ENCODE measurements at places on chromosomes 2 and 18. TPM values are rescaled to one million over a fixed set of nuclear protein-coding genes. Genes with fewer than 3 reads are reported as not detected.
A peak's percentile ranks its signal among the peaks of the same experiment; 100 is the strongest.

The ERBB4 gene
- total RNA-seq, result 2.5 TPM

The FAM110C gene
- total RNA-seq, result not detected

The PPP3R1 gene
- total RNA-seq, result 68.4 TPM

The ABCG5 gene
- total RNA-seq, result not detected

The LDLRAD4 gene
- total RNA-seq, result 20.4 TPM

The GRHL1 gene
- total RNA-seq, result 0.81 TPM

The CTNNA2 gene
- total RNA-seq, result not detected

DNA sequence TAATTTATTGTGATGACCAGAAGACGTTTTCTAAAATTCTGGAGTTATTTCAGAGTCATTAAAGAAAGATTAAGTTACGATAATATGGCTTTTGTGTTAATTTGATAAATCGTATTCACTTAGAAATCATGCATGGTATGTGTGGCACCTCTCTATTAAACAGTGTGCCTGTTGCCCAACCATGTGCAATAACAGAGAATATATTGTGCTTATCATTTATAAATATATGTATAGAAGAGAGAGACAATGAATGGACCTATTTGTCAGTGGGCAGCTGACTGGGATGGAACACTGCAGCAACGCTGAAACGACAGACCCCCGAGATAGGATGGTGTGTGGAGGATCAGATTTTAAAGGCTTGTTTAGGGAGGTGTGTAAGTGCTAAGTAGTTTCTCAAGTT lies 172.9 kb downstream of the FMNL2 start:
- no peaks in the 10 kb centered on the region for H3K27me3 ChIP-seq
- H3K36me3 ChIP-seq, result no peaks in the 10 kb centered on the region
- H3K27ac ChIP-seq, result no peak overlapping the region
- no peak for DNase-seq
- H3K4me3 ChIP-seq, result no peak overlapping the region
- peaks cover 59% of the 10 kb centered on the region for H3K4me1 ChIP-seq

- no peaks in the 10 kb centered on the region for H3K36me3 ChIP-seq
- peaks cover 73% of the 10 kb centered on the region for H3K4me1 ChIP-seq
- H3K27ac ChIP-seq, result no peak overlapping the region
- no peaks in the 10 kb centered on the region for H3K27me3 ChIP-seq
Observed at GRCh38 chr2:239224199-239224570, 176.6 kb downstream of the HDAC4 start.

- H3K36me3 ChIP-seq, result no peaks in the 10 kb centered on the region
- no peak for DNase-seq
- H3K4me1 ChIP-seq, result peaks cover 4% of the 10 kb centered on the region
- H3K27ac ChIP-seq, result no peak overlapping the region
Observed at GRCh38 chr2:145846982-145847381, 1327.1 kb upstream of the ZEB2 start.

- DNase-seq, result peak; percentile 75
- peaks cover 24% of the 10 kb centered on the region for H3K4me1 ChIP-seq
- no peak overlapping the region for H3K4me3 ChIP-seq
- no peak overlapping the region for H3K27ac ChIP-seq
- peaks cover 8% of the 10 kb centered on the region for H3K36me3 ChIP-seq
Observed at GRCh38 chr2:241000831-241001321, 2.5 kb downstream of the SNED1 start.

- H3K27me3 ChIP-seq, result no peaks in the 10 kb centered on the region
- H3K4me1 ChIP-seq, result peaks cover 26% of the 10 kb centered on the region
- no peak overlapping the region for H3K27ac ChIP-seq
- no peak overlapping the region for H3K4me3 ChIP-seq
- peaks cover 35% of the 10 kb centered on the region for H3K36me3 ChIP-seq
Observed at GRCh38 chr2:168155046-168155445, 92.3 kb downstream of the STK39 start.

DNA sequence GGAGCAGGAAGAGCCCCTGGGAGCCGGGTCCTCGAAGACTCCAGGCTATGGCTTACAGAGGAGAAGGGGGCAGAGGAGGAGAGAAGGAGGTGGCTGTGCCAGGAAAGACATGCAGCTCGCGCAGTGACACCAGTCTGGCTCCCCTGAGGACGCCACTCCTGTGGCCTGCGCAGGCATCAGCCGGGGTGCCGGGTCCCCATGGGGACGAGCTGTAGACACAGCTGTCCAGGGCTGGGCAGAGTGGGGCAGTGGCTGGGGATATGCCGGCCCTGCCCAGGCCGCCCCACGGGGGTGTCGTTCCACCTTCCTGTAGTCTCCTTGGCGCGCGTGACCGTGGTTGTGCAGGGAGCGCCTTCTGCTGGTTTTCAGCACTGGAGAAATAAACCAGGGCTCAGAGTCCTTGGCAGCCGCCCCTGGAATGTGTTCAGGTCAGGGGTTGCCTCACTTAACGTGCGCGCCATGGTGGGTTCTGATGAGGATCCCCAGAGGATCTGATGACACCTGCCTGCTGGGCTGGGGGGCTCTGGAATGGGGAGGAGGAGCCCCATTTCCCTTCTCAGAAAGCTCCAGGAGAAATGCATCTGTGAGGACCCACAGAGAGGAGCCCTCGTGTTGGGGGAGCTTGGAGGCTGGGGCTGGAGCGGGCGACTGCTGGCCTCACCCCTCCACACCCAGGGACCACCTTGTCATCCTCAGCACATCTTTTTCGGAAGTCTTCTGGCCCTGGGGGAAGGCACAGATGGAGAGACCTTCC lies 26.7 kb downstream of the RAMP1 start:
- H3K4me3 ChIP-seq, result no peak overlapping the region
- no peak for DNase-seq
- H3K27ac ChIP-seq, result peak overlapping the region; percentile 85
- no peaks in the 10 kb centered on the region for H3K27me3 ChIP-seq
- peaks cover 19% of the 10 kb centered on the region for H3K36me3 ChIP-seq

DNA sequence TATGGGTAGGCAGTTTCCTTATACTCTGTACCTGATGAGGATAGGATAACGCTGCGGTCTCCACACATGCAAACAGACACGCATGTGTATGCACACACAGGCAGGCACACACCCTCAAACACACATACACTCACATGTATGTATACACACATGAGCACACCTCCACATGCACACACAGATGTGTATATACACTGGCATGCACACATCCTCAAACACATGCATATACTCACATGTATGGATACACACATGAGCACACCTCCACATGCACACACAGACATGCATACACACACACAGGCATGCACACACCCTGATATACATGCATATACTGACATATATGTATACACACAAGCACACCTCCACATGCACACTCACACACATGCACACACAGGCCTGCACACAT lies 267.8 kb upstream of the HDAC4 start:
- no peak overlapping the region for H3K4me3 ChIP-seq
- no peak for DNase-seq
- H3K27ac ChIP-seq, result no peak overlapping the region
- no peaks in the 10 kb centered on the region for H3K27me3 ChIP-seq
- no peaks in the 10 kb centered on the region for H3K4me1 ChIP-seq

- no peaks in the 10 kb centered on the region for H3K4me1 ChIP-seq
- no peaks in the 10 kb centered on the region for H3K36me3 ChIP-seq
- peaks cover 9% of the 10 kb centered on the region for H3K27me3 ChIP-seq
- no peak for DNase-seq
- no peak overlapping the region for H3K27ac ChIP-seq
Observed at GRCh38 chr18:29979881-29980280, 1062.7 kb downstream of the DSC3 start.

- no peaks in the 10 kb centered on the region for H3K27me3 ChIP-seq
- H3K4me1 ChIP-seq, result no peaks in the 10 kb centered on the region
- H3K4me3 ChIP-seq, result no peak overlapping the region
- H3K27ac ChIP-seq, result no peak overlapping the region
- peak; percentile 17 for DNase-seq
Observed at GRCh38 chr18:78849046-78849445, 130.6 kb upstream of the SALL3 start.

DNA sequence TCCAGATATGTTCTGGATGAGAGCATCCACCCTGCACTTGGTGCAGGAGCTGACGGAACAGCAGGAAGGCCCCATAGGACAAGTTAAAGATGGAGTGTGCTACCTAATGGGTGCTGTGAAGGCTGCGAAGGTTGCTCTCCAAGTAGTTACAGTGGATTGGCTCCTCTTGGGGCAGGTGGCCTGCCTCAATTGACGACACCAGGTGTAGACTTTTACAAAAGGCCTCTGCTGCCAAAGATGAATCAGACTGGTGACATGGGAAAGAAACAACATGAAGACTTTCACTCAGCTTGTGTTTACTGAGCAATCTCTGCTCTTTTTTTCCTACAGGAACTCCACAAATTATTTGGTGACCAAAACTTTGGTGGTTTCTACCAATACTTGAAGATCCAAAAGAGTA lies 437.7 kb downstream of the PLCL1 start:
- no peak for DNase-seq
- H3K27ac ChIP-seq, result no peak overlapping the region
- no peak overlapping the region for H3K4me3 ChIP-seq
- no peaks in the 10 kb centered on the region for H3K27me3 ChIP-seq
- H3K4me1 ChIP-seq, result no peaks in the 10 kb centered on the region

GRCh38 chr2:182852801-182853200 lies 13.6 kb downstream of the FRZB start:
- peak overlapping the region; percentile 48 for H3K27ac ChIP-seq
- DNase-seq, result no peak
- no peak overlapping the region for H3K4me3 ChIP-seq

DNA sequence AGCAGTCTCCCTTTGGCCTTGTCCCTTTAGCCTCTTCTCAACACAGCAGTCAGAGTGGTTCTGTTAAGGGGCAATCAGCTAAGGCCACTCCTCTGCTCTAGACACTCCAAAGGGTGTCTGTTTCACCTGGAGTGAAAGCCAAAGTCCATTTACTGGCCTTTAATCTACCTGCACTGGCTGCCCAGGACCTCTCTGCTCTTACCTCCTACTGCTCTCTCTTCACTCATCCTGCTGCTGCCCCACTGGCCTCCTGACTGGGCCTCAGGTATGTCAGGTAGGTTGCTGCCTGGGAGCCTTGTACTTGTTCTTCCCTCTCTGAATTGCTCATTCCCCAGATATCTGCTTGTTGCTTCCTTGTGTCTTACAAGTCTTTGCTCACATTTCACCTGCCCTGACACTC lies 68.2 kb downstream of the PIKFYVE start:
- peaks cover under 1% of the 10 kb centered on the region for H3K4me1 ChIP-seq
- no peaks in the 10 kb centered on the region for H3K27me3 ChIP-seq
- no peak overlapping the region for H3K4me3 ChIP-seq
- H3K36me3 ChIP-seq, result peaks cover 54% of the 10 kb centered on the region
- DNase-seq, result no peak
- no peak overlapping the region for H3K27ac ChIP-seq

- no peak for DNase-seq
- no peak overlapping the region for H3K27ac ChIP-seq
- peaks cover 8% of the 10 kb centered on the region for H3K27me3 ChIP-seq
- H3K36me3 ChIP-seq, result no peaks in the 10 kb centered on the region
- no peaks in the 10 kb centered on the region for H3K4me1 ChIP-seq
Observed at GRCh38 chr2:151713291-151713903, 20.9 kb downstream of the NEB start.

- DNase-seq, result no peak
- H3K36me3 ChIP-seq, result no peaks in the 10 kb centered on the region
- H3K4me3 ChIP-seq, result no peak overlapping the region
- H3K4me1 ChIP-seq, result peaks cover 60% of the 10 kb centered on the region
- H3K27me3 ChIP-seq, result no peaks in the 10 kb centered on the region
Observed at GRCh38 chr2:85154048-85154753, 21.0 kb downstream of the TCF7L1 start.

GRCh38 chr18:71012789-71013188 lies 723.9 kb downstream of the SOCS6 start:
- no peak overlapping the region for H3K4me3 ChIP-seq
- H3K27ac ChIP-seq, result no peak overlapping the region
- DNase-seq, result no peak
- no peaks in the 10 kb centered on the region for H3K36me3 ChIP-seq

- H3K27me3 ChIP-seq, result no peaks in the 10 kb centered on the region
- H3K4me1 ChIP-seq, result peaks cover 61% of the 10 kb centered on the region
- H3K4me3 ChIP-seq, result peak overlapping the region; percentile 44
- peaks cover 35% of the 10 kb centered on the region for H3K36me3 ChIP-seq
Observed at GRCh38 chr2:230793572-230794359, 71.0 kb upstream of the ITM2C start.

- H3K27me3 ChIP-seq, result no peaks in the 10 kb centered on the region
- H3K36me3 ChIP-seq, result peaks cover 4% of the 10 kb centered on the region
- H3K27ac ChIP-seq, result no peak overlapping the region
- peaks cover 3% of the 10 kb centered on the region for H3K4me1 ChIP-seq
- H3K4me3 ChIP-seq, result no peak overlapping the region
Observed at GRCh38 chr2:128354726-128355470, 36.2 kb upstream of the HS6ST1 start.

DNA sequence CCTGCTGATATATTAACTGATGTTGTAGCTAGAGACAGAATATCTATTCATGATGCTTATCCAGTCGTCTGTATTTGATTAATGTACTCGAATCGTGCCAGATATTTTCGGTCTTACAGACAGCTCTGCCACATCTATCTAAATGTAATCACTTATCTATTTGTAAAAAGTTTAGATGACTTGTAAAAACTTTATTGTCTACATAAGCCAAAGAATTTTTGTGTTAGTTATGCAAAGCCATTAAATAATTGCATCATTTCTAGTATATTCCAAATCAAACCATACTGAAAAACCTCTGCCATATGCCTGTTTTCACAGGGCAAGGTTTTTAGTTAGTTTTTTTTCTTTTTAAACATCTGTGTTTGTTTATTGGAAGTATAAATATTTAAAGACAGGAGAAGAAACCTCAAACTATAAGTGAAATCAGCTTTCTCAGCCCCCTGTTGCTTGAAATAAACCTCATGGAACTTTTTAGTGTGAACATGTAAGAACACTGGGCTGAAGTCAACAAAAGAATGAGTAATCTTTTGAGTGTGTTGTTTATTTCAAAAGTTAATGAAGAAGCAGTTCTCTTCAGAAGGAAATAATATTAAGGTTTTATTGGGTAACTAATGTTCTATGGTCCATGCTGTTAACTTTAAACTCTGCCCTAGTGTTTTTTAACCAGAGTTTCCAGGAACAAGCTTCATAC lies 657.6 kb upstream of the SYT4 start:
- H3K27me3 ChIP-seq, result no peaks in the 10 kb centered on the region
- peaks cover 58% of the 10 kb centered on the region for H3K4me1 ChIP-seq
- H3K36me3 ChIP-seq, result peaks cover 8% of the 10 kb centered on the region
- DNase-seq, result no peak
- no peak overlapping the region for H3K4me3 ChIP-seq
